ENCODE measurements at places on chromosomes 16 and 17.

DNA sequence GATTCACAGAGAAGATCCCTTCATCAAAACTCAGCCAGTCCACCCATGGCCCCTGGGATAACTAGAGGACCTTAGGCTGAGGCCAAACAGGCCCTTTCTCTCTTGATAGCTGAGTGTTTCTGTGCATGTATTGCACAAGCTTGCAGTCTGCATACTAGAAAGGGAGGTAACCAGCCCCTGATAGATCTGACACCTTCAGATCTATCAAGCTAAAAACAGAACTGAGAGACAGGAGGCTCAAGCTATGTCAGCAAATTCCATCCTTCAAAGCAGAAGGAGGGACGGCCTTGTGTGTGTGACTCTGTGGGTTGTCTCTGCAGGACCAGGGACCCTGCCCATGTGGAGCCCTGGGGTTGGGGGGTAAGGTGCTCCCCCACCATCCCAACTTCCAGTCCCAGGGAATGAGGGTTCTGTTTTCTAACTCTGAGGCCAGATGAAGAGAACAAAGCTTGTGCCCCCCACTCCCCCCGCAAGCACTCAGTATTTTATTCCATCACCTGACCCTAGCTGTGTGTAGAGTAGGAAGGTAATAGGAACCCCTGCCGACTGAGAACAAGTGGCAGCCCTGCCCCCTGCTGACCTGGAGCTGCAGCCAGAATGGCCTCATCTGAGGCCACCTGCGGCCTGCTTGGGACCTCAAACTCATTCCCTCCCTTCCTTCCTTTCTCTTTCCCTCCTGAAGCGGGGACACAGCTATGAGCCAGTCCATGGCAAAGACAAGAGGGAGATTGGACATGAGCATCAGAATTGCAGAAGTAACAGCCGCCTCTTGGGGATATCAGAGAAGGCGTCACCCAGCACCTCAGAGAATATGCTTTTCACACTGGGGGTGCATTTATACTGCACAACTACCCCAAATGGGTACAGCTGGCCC lies 63.8 kb downstream of the SMPD3 start:
- no peak for DNase-seq

DNA sequence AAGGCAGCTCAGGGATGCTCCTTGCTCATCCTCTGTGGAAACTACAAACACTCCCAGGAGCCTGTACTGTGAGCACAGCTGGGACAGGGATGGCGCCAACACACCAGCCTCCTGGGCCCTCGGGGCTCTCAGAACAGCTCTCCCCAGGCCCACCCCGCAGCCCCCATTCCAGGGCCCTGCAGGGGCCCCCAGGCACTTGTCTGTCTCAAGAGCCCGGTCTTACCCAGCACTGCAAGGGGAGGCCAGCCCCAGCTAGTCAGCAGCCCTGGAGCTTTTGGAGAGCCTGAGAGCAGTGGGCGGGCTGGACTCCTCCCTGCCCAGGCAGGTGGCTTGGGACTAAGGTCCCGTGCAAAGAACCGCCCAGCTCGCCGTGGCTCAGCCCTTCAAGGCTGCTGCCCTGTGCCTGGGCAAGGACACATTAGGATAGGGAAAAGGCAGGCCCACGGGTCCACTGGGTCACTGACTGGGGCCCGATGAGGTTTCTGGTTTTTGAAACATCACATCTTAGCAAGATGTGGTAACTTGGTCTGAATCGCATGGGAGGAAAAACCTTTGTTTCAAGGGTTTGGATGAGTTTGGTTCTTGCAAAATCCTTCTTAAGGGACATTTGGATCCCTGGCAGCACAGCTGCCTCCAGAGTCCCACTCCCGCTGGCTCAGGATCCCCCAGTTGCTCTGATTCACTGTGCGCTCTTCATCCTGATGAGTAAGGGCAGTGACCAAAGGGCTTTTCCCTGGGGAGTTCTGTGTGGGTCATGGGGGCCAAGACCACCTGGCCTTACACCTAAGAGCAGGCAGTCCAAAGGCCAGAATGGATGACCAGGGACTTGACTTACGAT lies 2.8 kb downstream of the DNASE1L2 start:
- DNase-seq: no peak

DNA sequence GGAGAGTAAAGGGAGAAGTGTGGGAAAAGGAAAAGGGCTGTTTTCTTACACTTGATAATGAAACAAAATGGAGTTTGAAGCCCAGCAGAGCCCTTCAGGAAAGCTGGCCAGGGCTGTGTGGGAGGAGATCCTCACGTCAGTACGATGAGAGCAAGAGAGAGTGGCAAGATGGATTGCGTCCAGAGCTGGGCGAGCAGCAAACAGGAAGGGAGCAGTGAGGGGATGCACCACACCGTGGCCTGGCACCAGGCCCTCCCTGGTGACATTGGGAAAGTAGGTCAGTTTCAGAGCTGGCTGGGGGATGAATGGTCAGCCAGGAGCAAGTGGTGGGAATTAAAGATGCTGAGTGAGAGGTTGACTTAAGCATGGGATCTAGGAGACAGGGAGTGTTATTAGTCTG lies 273.6 kb downstream of the GRIN2A start:
- DNase-seq: no peak

GRCh38 chr17:46025510-46026165 lies 26.6 kb downstream of the STH start:
- DNase-seq: no peak

- DNase-seq: no peak
Observed at GRCh38 chr17:77670173-77670572, 288.3 kb upstream of the TNRC6C start.

GRCh38 chr16:10181196-10182162 lies 749 bp downstream of the GRIN2A start:
- no peak for DNase-seq

GRCh38 chr16:11412175-11412904 lies 67.1 kb downstream of the RMI2 start:
- DNase-seq: no peak

- DNase-seq: no peak
Observed at GRCh38 chr17:49596613-49597244, 21.1 kb downstream of the NXPH3 start.

DNA sequence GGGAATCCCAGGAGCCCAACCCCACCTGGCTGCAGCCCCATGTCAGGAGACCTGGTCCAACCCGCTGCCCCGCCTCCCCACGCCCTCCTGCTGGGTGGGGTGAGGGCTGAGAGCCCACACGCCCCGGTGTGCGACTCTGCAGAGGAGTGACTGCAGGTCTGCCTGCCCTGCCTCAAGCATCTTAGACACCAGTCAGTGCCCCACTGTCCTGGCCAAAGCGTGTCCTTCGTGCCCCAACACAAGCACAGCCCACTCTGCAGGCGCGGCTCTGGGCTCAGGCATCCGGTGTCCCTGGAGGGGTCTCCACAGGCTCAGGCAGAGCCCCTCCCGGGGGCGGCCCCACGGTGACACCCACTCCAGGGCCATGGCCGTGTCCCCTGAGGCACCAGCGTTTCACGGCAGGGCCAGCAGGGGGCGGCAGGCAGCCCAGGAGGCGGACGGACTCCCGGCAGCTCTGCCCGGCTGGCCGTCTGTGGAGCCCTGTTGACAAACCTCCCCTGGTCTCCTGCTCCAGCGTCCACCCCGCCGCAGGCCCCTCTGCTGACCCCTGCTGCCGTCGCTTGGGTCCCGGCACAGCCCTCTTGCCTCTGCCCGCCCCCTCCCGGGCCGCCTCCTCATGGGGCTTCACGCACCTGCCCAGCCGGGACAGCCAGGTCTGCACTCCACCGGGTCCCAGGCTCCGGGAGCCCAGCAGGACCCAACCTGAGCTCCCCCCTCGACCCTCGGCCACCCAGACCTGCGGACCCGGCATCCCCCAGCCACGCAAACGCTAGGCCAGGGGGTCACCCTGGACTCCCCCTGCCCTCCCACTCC lies 8.6 kb upstream of the UBE2I start:
- peak; percentile 82 for DNase-seq

DNA sequence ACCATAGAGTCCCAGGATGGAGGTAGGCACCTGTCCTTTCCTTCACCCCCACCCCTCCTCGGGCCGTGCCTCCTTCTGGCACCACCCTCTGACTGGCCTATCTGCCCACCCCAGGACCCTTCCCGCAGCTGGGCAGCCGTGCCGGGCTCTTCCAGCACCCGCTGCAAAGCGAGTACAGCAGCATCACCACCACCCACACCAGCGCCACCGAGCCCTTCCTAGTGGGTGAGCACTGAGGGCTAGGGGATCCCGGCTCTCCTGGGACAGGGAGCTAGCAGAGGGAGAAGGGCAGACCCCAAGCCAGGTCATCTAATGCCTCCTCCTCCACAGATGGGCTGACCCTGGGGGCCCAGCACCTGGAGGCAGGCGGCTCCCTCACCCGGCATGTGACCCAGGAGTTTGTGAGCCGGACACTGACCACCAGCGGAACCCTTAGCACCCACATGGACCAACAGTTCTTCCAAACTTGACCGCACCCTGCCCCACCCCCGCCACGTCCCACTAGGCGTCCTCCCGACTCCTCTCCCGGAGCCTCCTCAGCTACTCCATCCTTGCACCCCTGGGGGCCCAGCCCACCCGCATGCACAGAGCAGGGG lies 7.8 kb downstream of the GALK1 start:
- DNase-seq: no peak

- DNase-seq: no peak
Observed at GRCh38 chr16:73389085-73389484, 341.2 kb upstream of the ZFHX3 start.

- no peak for DNase-seq
Observed at GRCh38 chr17:55168958-55169687, 95.6 kb upstream of the HLF start.

DNA sequence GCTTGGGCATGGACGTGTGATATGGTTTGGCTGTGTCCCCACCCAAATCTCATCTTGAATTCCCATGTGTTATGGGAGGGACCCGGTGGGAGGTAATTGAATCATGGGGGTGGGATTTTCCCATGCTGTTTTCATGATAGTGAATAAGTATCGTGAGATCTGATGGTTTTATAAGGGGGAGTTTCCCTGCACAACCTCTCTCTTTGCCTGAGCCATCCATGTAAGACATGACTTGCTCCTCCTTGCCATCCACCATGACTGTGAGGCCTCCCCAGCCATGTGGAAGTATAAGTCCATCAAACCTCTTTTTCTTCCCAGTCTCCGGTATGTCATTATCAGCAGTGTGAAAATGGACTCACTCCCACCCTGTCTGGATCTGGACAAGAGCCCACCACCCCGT lies 393.4 kb downstream of the SEC14L1 start:
- no peak for DNase-seq

- DNase-seq: no peak
Observed at GRCh38 chr17:64709481-64709880, 47.4 kb upstream of the SMURF2 start.

DNA sequence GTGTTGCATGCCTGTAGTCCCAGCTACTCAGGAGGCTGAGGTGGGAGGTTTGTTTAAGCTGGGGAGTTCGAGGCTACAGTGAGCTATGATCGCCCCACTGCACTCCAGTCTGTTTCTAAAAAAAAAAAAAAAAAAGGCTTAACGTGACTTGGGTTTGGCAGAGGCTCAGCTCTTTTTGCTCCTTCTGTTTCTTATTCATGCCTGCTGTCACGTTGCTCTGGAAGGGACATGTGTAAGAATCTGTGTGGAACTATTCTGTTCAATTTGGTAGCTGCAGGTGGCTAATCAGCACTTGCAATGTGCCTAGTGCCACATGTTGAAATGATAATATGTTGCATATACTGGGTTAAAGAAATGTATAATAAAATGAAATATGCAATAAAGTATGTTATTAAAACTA lies 20.9 kb upstream of the SYT17 start:
- no peak for DNase-seq

GRCh38 chr17:56319531-56319930 lies 166.3 kb downstream of the ANKFN1 start:
- peak; percentile 83 for DNase-seq

DNA sequence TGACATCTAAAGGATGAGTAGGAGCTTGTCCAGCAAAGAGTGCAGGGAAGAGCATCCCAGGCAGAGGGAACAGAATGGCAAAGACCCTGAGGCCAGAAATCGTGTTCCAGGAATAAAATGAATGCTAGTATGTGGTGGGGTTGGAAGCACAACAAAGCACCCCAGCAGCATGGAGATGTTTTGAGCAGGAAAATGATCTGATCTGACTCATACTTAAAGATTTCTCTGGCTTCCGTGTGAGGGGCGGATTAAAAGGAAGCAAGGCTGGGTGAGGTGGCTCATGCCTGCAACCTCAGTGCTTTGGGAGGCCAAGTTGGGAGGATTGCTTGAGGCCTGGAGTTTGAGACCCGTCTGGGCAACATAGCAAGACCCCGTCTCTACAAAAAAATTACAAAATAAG lies 2.3 kb downstream of the SLC5A11 start:
- DNase-seq: no peak

DNA sequence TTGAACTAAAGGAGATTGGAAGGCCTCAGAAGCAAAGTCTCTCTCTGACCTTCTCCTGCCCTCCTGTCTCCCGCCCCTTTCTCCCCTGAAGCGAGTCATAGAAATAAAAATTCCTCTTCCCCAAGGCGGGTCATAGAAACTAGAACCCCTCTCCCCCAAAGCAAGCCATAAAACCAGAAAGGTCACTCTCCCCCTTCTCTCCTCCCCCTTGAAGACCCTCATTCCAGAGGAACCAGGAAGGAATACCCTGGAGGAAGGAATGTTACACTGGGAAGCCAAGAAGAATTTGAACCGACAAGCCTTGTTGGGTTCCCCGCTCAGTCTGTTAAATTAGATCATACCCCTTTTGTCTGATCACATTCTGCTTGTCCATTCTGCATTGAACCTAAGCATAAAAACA lies 2.7 kb upstream of the GJC1 start:
- DNase-seq: no peak

GRCh38 chr17:39264119-39264518 lies 38.4 kb upstream of the STAC2 start:
- DNase-seq: no peak

GRCh38 chr16:66044556-66044955 lies 321.9 kb upstream of the CDH5 start:
- DNase-seq: no peak

- DNase-seq: no peak
Observed at GRCh38 chr17:73278465-73279453, 17.1 kb upstream of the CPSF4L start.

GRCh38 chr17:50106393-50107131 lies 11.4 kb downstream of the PDK2 start:
- DNase-seq: no peak

- DNase-seq: no peak
Observed at GRCh38 chr16:55264949-55265348, 59.1 kb upstream of the IRX6 start.

DNA sequence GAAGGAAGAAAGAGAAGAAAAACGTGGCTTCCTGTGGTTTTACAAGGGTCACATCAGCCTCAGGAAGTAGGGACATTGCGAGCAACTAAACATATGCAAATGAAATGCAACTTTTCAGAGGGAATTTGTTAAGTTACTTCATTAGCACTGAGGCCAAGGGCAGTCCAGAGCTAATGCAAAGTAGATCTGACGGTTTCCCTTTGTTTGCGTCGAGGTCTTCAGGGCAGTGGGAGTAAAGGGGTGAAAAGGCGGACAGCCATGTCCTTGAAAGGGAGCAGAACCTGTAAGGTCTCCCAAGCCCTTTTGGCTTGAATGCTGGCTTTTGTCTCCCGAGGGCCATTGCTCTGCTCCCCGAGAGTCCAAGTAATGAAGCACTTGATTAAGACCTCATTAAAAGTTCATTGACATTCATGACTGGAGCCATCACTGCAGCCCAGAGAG lies 85.0 kb downstream of the PMP22 start:
- DNase-seq: no peak

GRCh38 chr17:79803997-79804855 lies 7.3 kb upstream of the CBX8 start:
- DNase-seq: no peak

Data from OCI-M1 (cell line).